Activated CD4-positive, CD25-positive, alpha-beta regulatory T cell treated with anti-CD3 and anti-CD28 coated beads, Interleukin-2, amount 50 U/mL, for 24 hours (primary cell): ENCODE measurements at places on chromosomes 2 and 18.

GRCh38 chr2:26352892-26353291, 6.3 kb upstream of the ADGRF3 start:
- ATAC-seq = peak; percentile 96

- no peak for ATAC-seq
Measured at GRCh38 chr2:238850091-238850490, 2.2 kb downstream of the TWIST2 start.

- ATAC-seq = no peak
Measured at GRCh38 chr2:106205488-106205887, 11.4 kb upstream of the UXS1 start.

DNA sequence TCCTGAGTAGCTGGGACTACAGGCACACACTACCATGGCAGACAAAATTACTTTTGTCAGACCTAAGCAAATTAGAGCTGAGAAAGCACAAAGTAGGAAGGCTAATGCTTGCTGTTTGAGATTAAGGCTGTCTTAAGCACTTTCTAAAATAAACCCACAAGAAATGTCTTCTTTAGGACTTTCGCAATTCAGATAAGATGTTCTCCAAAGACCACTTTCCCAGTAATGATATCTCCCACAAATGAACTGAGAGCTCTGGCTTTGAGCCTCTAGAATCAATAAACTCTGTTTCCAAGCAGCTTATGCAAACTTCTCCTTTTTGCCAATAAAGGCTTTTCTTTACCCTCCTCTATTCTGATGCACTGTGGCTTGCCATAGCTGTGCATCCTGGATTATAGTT, 32.0 kb upstream of the GALNT1 start:
- no peak for ATAC-seq

- no peak for ATAC-seq
Measured at GRCh38 chr2:160317181-160318099, 117.4 kb upstream of the ITGB6 start.

GRCh38 chr2:240737958-240738357, 46.3 kb downstream of the AQP12A start:
- ATAC-seq = no peak

DNA sequence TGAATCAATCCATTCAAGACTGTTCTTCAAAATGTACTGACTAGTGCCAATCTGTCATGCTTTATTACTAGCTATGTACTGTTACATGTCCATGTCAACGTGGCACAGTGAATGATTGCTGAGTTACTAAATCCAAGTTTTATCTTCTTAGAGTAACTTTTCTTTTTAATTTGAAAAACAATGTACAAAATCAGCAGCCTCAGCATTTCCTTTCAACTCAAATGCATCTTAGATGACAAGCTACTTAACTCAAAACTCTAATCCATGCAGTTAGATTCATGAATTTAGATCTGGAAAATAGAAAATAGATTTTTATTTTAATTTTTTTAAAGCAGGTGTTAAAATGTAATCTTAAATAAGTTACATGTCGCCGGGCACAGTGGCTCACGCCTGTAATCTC, 174.2 kb downstream of the CAPN13 start:
- no peak for ATAC-seq

- ATAC-seq = no peak
Measured at GRCh38 chr18:78798402-78799175, 181.0 kb upstream of the SALL3 start.

- no peak for ATAC-seq
Measured at GRCh38 chr2:231360401-231360800, 35.1 kb upstream of the B3GNT7 start.

GRCh38 chr18:38019292-38019691, 453.7 kb upstream of the CELF4 start:
- no peak for ATAC-seq

- ATAC-seq = no peak
Measured at GRCh38 chr18:46629361-46629760, 27.7 kb downstream of the LOXHD1 start.

- ATAC-seq = no peak
Measured at GRCh38 chr2:181310967-181311366, 146.2 kb upstream of the ITGA4 start.

DNA sequence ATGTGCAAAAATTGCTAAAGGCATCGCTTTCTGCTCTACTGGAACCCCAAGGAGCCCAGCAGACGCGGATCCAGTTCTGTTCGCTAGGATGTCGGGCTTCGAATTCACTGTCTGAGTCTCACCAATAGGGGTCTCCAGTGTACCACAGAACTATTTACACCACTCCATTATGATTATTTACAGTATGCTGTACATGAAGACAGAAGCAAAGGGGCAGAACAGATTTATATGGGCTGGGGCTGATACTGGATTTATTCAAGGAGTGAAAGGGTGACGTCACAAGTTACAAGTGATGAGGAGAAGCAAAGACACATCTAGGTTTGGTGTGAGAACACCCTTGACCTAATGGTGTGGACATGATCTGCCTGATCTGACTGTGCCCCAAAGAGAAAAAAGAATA, 185.3 kb upstream of the ATP5MC3 start:
- ATAC-seq = no peak

- ATAC-seq = no peak
Measured at GRCh38 chr2:81437456-81438000, 1133.0 kb upstream of the LRRTM1 start.

- no peak for ATAC-seq
Measured at GRCh38 chr2:112001136-112001715, 53.8 kb upstream of the TMEM87B start.

GRCh38 chr2:16303273-16303577, 362.4 kb downstream of the CYRIA start:
- ATAC-seq = no peak

- no peak for ATAC-seq
Measured at GRCh38 chr2:9945596-9945995, 5.9 kb upstream of the GRHL1 start.

GRCh38 chr2:219722276-219722879, 94.9 kb downstream of the SLC4A3 start:
- ATAC-seq = no peak

DNA sequence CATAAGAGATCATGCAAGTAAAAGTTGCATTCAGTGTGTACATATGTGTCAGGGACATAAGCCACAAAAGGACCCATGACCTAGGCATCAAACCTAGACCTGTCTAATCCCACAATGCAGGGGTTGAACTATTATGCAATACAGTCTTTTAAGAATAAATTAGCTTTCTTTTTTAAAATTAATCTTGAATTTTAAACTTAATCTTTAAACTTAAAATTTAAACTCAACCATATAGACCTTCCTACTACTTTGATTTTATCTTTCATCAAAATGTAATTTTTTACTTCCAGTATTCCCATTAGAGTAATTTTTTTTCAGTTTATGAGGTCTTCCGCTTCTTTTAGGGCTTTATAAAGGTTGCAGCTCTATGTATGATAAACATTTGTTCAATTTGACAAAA, 702.9 kb downstream of the SUCLG1 start:
- ATAC-seq = no peak

DNA sequence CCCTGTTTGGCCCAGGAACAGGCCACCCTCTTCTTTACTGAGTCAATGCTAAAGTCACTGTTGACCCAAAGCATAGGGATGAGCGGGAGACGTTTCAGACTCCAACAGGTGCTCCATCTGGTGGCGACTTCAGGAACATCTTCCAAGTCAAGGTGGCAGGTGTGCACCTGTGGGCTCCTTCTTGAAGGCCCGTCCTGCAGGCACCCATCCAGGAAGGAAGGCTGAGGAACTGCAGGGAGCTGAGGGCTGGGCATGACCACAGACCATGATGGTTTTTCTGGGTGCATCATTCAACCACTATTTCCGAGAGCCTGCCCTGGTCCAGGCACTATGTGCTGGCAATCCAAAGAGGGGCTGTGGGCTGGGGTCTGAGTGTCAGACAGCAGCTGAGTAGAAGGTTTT, 142.8 kb downstream of the NDUFA10 start:
- ATAC-seq = peak; percentile 44

- no peak for ATAC-seq
Measured at GRCh38 chr2:236684504-236685256, 115.1 kb downstream of the ACKR3 start.

DNA sequence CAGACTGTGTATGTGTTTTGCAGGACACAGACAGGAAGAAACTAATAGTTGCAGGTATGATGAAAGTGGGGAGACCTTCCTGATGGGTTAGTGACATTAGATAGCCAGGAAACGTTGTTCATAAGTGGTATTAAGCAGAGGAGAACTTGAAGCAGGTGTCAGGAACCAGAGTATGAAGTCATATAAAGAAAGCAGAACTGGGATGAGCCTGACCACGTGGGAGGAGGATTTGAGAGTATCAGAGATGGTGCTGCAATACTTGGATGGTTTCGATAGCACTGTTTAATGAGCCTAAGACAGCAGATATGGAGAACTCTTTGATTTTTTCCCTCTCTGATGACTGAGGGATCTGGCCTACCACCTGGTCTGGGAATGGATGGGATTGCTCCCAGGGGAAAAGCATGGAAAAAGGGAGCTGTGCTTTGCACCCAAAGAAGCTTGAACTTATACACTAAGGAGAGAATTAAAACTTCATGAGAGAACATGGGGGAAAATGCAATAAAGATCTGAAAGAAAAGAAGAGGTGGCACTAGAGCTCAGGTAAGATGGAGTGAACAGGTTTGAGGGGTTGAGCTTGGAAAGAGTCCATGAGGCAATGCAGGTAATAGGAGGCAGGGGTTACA, 226.0 kb upstream of the LRRTM1 start:
- ATAC-seq = no peak

DNA sequence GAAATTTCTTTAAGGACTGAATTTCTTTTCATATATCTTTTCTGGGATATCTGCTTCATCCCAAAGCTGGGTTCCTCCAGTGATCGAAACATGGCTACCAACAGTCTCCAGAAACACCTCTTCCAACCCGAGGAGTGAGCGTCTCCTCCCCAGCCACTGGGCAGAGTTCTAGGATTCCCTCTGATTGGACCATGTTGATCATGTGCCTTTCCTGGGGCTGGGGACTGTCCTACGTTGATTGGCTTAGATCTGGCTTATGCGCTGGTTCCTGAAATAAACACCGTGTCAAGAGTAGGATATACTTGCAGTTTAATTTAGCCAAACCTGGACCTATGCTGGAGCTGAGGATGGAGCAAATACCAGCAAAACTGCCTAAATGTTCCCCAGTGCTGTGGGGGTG, 55.5 kb upstream of the SLC16A14 start:
- no peak for ATAC-seq

DNA sequence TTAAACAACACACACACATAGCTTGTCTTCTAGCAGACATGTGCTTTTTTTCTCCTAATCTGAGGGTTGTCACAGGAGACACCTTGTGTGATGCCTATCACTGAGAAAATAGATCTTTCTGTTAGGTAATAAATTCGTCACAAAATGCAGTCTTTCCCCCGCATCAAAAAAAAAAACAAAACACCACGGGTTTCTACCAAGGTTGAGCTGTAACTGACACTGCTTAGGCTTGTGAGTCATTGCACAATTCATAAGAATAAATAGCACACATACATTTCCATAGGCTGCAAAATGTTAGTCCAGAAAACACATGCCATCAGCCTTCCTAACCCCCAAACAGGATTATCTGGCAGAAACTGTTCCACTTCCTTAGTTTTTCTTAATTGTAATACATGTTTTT, 6.5 kb downstream of the TMEM163 start:
- no peak for ATAC-seq

DNA sequence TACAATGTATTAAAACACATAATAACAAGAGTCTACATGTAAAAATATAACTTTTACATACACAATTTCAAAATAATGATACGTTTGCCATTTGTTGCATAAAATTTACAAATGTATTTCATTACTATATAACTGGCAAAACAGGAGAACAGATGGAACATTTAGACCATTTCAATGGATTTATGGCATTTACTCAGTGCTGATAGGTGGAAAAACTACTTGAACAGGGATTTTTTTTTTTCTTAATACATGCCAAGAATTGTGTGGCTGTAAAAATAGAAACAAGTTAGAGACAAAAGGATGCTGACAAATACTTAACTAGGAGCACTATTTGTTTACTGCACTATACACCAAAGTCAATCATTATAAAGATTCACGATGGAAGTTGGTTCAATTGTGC, 266.8 kb upstream of the CCDC68 start:
- ATAC-seq = no peak

DNA sequence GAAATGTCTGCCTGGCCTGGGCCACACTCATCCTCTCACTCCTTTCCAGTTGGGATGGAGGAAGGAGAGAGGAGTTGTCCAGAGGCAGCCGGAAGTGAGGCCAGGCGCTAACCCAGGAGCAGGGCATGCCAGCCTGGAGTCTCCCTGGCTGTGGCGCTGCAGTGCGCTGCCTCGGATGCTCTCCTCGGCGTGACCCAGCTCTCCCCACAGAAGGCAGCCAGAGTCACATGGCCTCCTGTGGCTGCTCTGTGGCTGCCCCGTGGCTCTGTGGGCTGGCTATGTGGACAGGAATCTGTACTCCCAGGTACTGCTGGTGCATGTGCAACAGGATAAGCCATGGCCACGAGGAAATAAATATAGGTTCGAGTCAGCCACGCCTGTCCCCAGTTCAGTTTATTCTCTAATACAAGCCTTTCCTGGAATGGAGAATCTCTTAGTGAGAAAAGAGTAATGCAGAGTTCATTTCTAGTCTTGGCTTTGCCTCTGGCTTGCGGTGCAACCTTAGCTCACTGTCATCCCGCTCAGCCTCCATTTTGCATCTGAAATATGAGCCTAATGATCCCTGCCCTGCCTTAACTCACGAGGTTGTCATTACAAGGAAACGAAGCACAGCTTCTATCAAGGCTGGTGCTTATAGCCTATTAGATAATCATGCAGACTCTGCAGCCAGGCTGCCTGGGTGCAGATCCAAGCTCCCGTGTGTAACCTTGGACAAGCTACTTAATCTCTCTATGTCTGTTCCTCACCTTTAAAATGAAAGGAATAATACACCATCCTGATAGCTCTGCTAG, 106.3 kb downstream of the ANTXR1 start:
- ATAC-seq = no peak

GRCh38 chr18:2970772-2971659, 41.9 kb downstream of the LPIN2 start:
- ATAC-seq = peak; percentile 52

- ATAC-seq = no peak
Measured at GRCh38 chr2:7709907-7710306, 792.7 kb downstream of the RNF144A start.

DNA sequence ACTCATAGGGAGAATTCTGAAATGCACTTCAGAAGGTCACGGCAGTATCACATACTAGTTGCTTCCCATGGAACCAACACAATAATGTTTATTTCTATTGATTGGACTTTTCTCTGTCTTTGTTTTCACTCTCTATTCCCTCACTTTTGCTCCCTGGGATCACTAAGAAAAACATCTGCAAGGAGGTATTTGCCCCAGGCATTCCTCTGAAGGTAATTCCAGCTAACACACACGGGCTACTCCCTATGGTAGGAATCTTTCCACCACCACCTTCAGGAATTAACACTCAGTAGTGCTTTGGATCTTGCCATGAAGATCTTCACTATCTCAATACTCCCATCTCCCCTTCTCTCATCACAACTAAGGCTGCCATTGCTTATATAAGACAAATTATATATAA, 353.3 kb downstream of the DSC3 start:
- no peak for ATAC-seq

GRCh38 chr2:209388446-209389037, 35.3 kb upstream of the MAP2 start:
- ATAC-seq = no peak

- ATAC-seq = no peak
Measured at GRCh38 chr2:167880415-167880814, 367.0 kb downstream of the STK39 start.

- ATAC-seq = no peak
Measured at GRCh38 chr18:63562284-63562683, 20.1 kb downstream of the SERPINB12 start.

- no peak for ATAC-seq
Measured at GRCh38 chr2:97792416-97792815, 79.0 kb downstream of the ZAP70 start.
